ENCODE measurements at places on chromosomes 12 and 14. TPM values are rescaled to one million over a fixed set of nuclear protein-coding genes. Genes with fewer than 3 reads are reported as not detected.

GRCh38 chr12:46356655-46357437 is 15.7 kb downstream of the SLC38A2 start:
- no peak overlapping the region for H3K4me3 ChIP-seq
- H3K36me3 ChIP-seq: peaks cover 10% of the 10 kb centered on the region
- no peaks in the 10 kb centered on the region for H3K27me3 ChIP-seq
- no peak overlapping the region for H3K27ac ChIP-seq
- no peak for DNase-seq

HNF1A gene
- total RNA-seq: not detected

- peaks cover 4% of the 10 kb centered on the region for H3K27me3 ChIP-seq
- no peaks in the 10 kb centered on the region for H3K4me1 ChIP-seq
- no peak overlapping the region for H3K4me3 ChIP-seq
- H3K36me3 ChIP-seq: no peaks in the 10 kb centered on the region
- H3K27ac ChIP-seq: no peak overlapping the region
- DNase-seq: no peak
These were observed 81.5 kb downstream of the CCDC88C start for GRCh38 chr14:91336093-91336450.

DNA sequence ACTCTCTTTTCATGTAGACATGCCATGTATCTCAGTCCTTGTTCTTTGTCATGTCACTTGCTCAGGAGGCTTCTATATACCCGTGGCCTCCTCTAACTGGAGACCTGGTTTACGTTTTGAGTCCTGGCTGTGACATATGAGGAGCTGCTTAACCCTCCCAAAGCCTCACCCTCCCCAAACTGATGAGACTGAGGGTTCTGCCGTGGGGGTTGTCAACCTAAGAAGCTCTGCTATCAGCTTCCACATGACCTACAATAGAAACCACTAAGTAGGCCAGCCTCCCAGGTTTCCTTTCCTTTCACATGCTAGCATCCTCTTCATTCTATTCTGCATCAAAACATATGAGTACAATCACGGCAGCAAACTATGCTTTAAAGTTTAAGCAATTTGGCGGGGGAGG is 76.8 kb upstream of the WSCD2 start:
- no peak overlapping the region for H3K27ac ChIP-seq
- H3K36me3 ChIP-seq: no peaks in the 10 kb centered on the region
- H3K4me1 ChIP-seq: no peaks in the 10 kb centered on the region
- H3K4me3 ChIP-seq: no peak overlapping the region

DNA sequence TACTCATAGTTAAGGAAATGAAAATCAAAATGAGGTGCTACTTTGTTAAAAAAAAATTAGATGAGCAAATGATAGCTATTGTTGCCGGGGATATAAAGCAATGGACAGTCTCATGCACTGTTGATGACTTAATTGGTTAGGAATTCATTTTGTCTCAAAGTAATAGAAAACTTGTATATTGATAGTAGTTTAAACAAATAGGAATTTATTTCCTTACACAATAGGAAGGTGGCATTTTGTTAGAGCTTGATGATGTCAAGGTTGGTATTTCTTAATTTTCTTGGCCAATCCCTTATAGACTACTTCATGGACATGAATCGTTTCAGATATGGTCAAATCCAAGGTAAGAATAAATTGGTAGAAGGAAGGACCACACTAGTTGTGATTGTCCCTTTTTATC is 7.8 kb downstream of the PRPF39 start:
- no peak overlapping the region for H3K4me3 ChIP-seq
- peak; percentile 58 for DNase-seq
- H3K27me3 ChIP-seq: no peaks in the 10 kb centered on the region
- no peak overlapping the region for H3K27ac ChIP-seq
- no peaks in the 10 kb centered on the region for H3K4me1 ChIP-seq
- peaks cover 3% of the 10 kb centered on the region for H3K36me3 ChIP-seq

DNA sequence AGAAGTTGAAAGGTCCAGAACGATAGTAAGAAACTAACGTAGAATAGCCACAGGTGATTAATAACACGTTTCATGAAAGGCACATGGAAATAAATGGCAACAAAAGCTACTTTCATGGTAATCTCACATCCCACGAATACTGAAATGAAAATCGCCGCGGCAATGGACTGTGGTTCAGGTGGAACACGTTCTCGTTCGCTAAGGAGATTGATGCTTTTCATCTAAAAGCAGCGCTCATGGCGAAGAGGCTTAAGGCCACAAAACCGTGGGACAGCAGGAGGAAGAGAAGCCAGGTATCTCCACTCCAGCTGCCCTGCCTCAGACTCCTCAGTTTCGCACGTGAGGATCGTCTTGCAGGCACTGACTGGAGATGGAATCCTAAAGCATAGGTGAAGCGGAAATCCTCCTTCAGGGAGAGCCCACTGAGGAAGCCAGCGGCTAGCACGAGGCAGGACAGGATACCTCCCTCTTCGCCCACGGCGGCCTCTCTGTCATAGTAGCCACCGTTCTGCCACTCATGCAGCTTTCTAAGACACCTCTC is 696 bp upstream of the GPHN start:
- H3K36me3 ChIP-seq: no peaks in the 10 kb centered on the region
- H3K27me3 ChIP-seq: no peaks in the 10 kb centered on the region
- no peak for DNase-seq
- H3K27ac ChIP-seq: peak overlapping the region; percentile 57

DPPA3 gene
- total RNA-seq: not detected

SLC8B1 gene
- total RNA-seq: 16.8 TPM

GRCh38 chr12:109627633-109628032 is 54.0 kb downstream of the MVK start:
- no peaks in the 10 kb centered on the region for H3K36me3 ChIP-seq
- no peak for DNase-seq
- H3K27me3 ChIP-seq: peaks cover 2% of the 10 kb centered on the region
- H3K4me3 ChIP-seq: no peak overlapping the region

DNA sequence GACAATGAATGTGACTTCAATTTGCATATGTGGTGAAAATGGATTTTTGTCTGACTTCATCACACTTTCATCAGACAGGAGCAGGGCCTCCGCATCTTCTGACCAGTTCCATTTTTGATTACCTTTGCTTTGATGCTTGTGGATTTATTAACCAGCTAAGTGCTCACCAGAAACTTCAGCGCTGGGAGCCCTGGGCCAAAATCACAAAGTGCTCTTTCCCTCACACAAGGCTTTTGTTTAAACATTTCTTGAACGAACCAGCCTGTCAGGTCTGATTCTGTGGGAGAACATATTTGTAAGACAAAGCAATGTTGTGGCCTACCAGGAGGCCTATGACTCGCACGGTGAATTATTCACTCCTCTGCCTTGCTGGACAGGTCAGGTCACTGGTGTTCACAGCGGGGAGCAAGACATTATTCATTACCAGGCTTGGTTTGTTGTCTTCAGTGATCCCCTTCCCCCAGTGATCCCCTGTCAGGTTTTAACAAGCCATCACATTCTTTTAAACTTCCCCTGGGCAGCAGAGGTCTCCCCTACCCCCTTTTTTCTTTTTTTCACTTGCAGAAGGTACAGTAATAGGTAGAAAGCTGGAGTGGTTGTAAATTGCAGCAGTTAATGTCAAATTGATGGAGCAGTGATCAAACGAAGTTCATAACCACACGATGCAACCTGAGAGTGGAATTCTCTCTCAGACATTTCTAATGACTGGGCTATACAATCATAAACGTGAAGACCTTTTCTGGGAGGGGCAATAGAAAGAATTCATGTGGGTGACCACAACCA is 167.5 kb upstream of the PRICKLE1 start:
- no peak overlapping the region for H3K4me3 ChIP-seq
- peak; percentile 57 for DNase-seq
- H3K36me3 ChIP-seq: no peaks in the 10 kb centered on the region
- no peaks in the 10 kb centered on the region for H3K4me1 ChIP-seq

- DNase-seq: no peak
- H3K27ac ChIP-seq: no peak overlapping the region
- peak overlapping the region; percentile 7 for H3K4me3 ChIP-seq
These were observed 58.6 kb downstream of the TRHDE start for GRCh38 chr12:72330784-72331183.

GRCh38 chr12:11894890-11895289 is 175.8 kb upstream of the BCL2L14 start:
- no peaks in the 10 kb centered on the region for H3K27me3 ChIP-seq
- no peak overlapping the region for H3K27ac ChIP-seq
- H3K4me3 ChIP-seq: no peak overlapping the region
- H3K36me3 ChIP-seq: no peaks in the 10 kb centered on the region
- no peak for DNase-seq

DNA sequence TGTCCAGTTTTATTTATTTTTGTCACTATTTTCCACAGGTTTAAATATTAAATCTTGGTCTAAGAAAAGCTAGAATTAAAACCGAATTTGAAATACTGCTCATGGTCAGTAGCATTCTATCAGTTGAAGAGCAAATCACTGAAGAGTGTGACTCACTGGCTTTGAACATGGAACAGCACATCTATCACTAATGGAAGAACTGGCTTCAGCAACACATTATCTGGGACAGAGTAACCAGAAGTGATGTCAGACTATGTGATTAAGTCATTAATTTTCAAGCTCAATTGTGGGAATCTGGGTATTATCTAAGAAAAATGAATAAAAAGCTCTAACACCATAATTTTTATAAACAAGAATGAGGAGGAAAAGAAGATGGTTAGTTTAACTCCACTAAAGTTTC is 527.5 kb downstream of the TMTC2 start:
- H3K36me3 ChIP-seq: no peaks in the 10 kb centered on the region
- no peak for DNase-seq
- no peak overlapping the region for H3K27ac ChIP-seq
- no peaks in the 10 kb centered on the region for H3K27me3 ChIP-seq

- no peaks in the 10 kb centered on the region for H3K36me3 ChIP-seq
- no peak for DNase-seq
- H3K4me3 ChIP-seq: no peak overlapping the region
- H3K4me1 ChIP-seq: no peaks in the 10 kb centered on the region
- H3K27ac ChIP-seq: no peak overlapping the region
These were observed 61.8 kb downstream of the GLT1D1 start for GRCh38 chr12:128914908-128915563.

Data from fibroblast of lung (primary cell).